ENCODE measurements at places on chromosomes 2 and 18.

DNA sequence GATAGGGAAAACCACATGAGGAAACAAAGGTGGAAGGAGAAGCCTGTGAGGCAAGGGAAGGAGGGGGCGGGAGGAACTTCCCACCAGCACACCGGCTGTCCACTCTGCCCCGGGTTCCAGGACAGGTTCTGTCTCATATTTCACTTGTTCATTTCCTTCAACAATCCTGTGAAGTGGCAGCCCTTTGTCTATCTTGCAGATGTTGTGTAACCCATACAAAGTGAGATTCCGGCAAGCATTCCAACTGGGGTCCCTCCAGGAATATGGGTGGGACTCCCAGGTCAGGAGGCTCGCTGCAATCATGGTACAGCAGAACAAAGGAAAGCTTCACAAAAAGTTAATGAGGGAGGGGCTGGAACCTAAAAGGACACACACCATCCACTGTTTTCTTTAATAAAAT is 271.3 kb upstream of the PXDN start:
- no peak for DNase-seq

GRCh38 chr2:128427413-128427755 is 108.7 kb upstream of the HS6ST1 start:
- no peak for DNase-seq

DNA sequence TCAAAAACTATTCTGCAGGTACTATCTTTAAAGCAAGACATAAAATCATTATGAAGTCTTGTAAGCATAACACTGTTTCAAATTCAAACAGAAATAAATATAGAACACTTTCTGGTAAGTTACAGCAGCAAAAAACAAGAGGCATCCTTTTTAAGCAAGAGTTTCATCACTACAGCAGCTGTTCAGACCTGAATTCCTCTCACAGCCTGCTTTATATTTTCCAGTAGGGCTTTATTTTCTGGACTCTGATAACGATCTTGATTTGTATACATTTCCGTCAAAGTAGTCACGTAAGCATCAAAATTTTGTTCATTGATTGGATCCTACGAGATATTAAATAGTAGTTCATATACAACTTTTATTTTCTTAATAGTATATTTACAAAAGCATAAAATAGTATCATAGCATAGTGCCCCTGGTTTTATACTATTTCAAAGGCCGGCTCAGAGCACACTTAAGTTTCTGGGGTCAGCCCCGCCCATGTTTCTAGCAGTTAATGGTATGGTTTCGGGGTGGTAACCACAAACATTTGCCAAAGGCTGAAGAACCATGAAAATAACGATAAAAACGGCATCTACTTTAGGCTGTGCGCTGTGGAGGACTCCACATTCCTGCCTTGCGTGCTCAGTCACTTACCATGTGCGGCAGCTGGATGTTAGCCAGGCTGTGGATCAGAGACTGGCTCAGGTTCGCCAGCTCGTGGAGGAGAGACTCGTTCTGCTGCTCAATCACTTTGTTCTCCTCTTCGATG is 47.5 kb upstream of the PXDN start:
- DNase-seq, result peak; percentile 91

- no peak for DNase-seq
Observed at GRCh38 chr2:133247631-133248030, 320.6 kb downstream of the NCKAP5 start.

- peak; percentile 64 for DNase-seq
Observed at GRCh38 chr2:27369471-27370025, 590 bp downstream of the EIF2B4 start.

DNA sequence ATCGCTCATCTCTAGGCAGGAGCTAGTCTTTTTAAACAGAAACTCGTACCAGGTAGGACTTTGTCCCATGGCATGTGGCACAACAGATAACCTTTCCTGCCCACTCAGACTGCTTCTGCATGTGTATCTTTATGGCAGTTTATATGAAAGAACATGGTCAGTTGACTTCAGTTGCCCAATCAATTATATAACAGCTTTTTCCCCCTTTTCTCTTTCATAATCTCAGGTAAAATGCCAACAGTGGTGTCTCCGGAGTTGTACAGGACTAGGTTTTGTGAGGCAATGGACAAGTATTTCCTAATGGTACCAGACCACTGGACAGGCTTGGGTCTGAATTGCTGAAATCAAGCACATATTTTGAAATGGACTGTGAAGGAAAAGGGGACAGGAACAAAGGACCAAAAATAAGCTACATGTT is 51.6 kb upstream of the PTH2R start:
- DNase-seq, result no peak
